Activated T-cell treated with anti-CD3 and anti-CD28 coated beads, Interleukin-2, amount 50 U/mL, for 72 hours (primary cell): ENCODE measurements at places on chromosomes 1 and 21.

GRCh38 chr1:34037109-34037508, 127.9 kb downstream of the CSMD2 start:
- peaks cover 5% of the 10 kb centered on the region for H3K27me3 ChIP-seq
- no peak for DNase-seq
- H3K27ac ChIP-seq = no peak overlapping the region
- no peak overlapping the region for H3K4me3 ChIP-seq
- no peaks in the 10 kb centered on the region for H3K36me3 ChIP-seq
- no peaks in the 10 kb centered on the region for H3K4me1 ChIP-seq

DNA sequence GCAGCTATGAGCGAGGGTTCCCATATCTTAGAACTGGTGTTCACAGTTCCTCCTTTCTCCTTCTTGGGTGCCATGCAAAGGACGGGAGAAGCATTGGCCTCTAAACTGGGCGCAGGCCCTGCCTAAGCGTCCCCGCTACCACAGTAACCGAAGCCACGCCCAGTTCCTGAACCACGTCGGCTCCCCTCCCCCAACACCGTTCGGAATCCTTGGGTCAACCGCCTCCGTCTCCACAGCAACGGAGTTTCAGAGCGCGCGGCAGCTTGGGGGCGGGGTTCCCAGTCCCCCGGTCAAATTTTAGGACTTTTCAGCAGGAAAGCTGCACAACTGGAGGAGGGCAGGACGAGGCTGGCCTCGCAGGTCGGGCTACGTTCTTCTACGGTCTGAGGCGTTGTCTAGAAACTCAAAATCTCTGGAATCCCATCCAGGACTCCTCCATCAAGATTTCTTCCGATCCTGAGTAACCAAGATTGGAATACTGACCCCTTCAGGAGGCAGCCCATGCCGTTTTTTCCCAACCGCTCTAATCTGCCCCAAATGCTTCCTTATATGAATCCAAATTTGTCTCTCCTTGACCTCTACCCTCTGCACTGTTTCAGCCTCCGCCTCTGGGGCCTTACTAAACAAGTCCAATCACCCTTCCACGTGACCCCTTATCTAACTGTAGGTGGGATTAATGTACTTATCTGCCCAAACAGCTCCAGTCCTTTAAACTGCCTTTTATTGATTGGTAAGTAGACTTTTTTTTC, at the start of gene SPAG17:
Gene SPAG17 (minus strand): TSS at position 145 of the 749 bp plus-strand sequence. CDS start 71 bp downstream, at position 74.
- peaks cover 4% of the 10 kb centered on the region for H3K27me3 ChIP-seq
- no peaks in the 10 kb centered on the region for H3K36me3 ChIP-seq
- peak within 1 kb of the TSS; percentile 46 for H3K4me3 ChIP-seq
- no peak within 1 kb of the TSS for H3K27ac ChIP-seq

DNA sequence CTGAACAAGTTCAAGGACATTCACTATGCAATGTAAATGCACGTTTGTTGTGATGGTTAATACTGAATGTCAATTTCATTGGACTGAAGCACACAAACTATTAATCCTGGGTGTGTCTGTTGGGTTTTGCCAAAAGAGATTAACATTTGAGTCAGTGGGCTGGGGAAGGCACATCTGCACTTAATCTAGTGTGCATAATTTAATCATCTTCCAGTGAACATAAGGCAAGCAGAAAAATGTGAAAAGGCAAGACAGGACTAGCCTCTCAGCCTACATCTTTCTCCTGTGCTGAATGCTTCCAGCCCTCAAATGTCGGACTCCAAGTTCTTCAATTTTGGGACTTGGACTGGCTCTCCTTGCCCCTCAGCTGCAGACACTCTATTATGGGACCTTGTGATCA, 40.1 kb downstream of the PRPF38A start:
- H3K27ac ChIP-seq = no peak overlapping the region
- no peaks in the 10 kb centered on the region for H3K27me3 ChIP-seq
- H3K4me1 ChIP-seq = no peaks in the 10 kb centered on the region
- peaks cover 5% of the 10 kb centered on the region for H3K36me3 ChIP-seq
- DNase-seq = no peak
- H3K4me3 ChIP-seq = no peak overlapping the region

DNA sequence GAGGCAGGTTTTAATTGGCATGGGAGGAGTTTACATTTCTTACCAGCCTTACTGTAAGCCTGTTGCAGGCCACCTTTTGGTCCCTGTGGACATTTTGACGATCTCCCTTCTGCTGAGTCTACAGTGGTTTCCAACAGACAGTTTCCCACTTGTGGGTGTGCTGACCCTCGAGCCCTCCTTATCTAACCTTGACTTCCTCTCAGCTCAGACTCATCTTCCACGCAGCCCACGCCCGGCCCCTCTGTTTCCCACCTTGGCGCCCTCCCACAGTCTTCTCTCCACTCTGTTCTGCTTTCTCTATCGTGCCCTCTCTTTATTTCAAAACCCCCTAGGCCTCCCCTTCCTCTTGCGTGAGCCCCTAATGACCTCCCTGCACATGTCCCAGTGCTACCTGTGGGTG, 6.1 kb upstream of the ARL8A start:
- no peak overlapping the region for H3K4me3 ChIP-seq
- no peaks in the 10 kb centered on the region for H3K27me3 ChIP-seq
- no peak for DNase-seq
- H3K4me1 ChIP-seq = peaks cover 36% of the 10 kb centered on the region

DNA sequence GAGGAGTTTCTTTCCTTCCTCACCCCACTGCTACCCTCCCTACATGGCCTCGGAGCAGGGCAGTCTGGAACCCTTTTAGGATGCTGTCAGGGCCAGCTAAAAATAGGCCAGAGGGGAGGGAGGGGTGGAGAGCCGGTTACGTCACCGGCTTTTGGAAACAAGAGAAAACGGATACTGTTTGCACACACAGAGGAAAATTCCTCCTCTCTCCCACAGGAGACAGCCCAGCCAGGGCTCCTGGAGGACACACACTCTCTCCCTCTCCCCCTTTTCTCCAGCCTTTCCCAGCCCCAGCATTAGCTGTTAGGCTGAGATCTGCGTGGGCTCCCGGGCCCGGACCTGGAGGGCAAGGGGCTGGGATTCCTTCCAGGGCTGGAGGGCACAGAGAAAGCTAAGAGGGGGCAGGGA, 20.0 kb upstream of the ALDH4A1 start:
- H3K27ac ChIP-seq = no peak overlapping the region
- H3K27me3 ChIP-seq = no peaks in the 10 kb centered on the region
- H3K4me3 ChIP-seq = peak overlapping the region; percentile 12
- no peak for DNase-seq
- peaks cover 9% of the 10 kb centered on the region for H3K36me3 ChIP-seq

GRCh38 chr1:178417858-178418257, 78.9 kb downstream of the CLEC20A start:
- no peaks in the 10 kb centered on the region for H3K36me3 ChIP-seq
- no peaks in the 10 kb centered on the region for H3K4me1 ChIP-seq
- H3K27ac ChIP-seq = no peak overlapping the region
- H3K4me3 ChIP-seq = no peak overlapping the region
- no peak for DNase-seq

DNA sequence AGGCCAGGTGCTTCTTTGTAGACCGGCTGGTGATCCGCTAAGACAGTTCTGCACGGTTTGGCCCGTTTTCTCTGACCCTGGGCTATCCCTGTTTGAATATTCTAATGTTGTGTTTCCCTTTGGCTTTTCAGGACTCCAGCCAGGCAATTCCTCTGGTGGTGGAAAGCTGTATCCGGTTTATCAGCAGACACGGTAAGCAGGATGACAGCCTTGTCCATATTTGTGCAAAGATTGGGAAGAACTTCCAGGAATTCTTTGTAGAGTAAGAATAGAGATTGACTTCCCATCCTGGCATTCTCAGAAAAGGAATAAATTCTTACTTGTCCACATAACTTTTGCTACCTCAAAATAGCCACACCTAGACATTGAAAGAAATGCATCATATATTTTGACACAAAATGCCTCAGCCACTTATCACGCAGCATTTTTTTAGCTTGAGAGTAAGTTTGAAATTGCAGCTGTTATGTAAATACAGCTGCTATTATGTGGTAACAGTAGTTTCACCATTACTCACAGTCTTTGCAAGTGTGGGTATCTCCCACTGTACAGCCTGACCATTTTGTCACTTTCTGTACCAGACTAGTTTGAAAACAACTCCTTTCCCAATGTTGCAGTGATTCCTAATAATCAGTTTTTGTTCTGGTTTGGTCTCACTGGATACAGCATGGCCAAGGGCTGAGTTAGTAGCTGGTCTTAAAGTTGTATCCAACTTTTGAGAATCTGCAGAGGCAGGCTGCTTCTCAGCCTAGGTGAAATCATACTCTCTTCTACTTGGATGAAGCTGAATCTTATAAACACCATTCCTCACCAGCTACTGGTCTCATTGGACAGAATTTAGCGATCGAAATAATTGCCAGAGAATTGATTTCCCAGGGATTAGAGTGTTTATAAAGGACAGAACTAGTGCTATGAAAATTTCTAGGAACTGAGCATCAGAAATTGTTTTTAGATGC, 40.0 kb upstream of the IKBKE start:
- H3K36me3 ChIP-seq = peaks cover 4% of the 10 kb centered on the region
- no peaks in the 10 kb centered on the region for H3K27me3 ChIP-seq
- no peak overlapping the region for H3K4me3 ChIP-seq
- H3K4me1 ChIP-seq = peaks cover 10% of the 10 kb centered on the region
- no peak overlapping the region for H3K27ac ChIP-seq

- no peak overlapping the region for H3K27ac ChIP-seq
- H3K4me1 ChIP-seq = peaks cover 38% of the 10 kb centered on the region
- H3K27me3 ChIP-seq = no peaks in the 10 kb centered on the region
- H3K36me3 ChIP-seq = no peaks in the 10 kb centered on the region
- no peak for DNase-seq
These were observed 36.0 kb downstream of the ABCG1 start for GRCh38 chr21:42254651-42255601.

DNA sequence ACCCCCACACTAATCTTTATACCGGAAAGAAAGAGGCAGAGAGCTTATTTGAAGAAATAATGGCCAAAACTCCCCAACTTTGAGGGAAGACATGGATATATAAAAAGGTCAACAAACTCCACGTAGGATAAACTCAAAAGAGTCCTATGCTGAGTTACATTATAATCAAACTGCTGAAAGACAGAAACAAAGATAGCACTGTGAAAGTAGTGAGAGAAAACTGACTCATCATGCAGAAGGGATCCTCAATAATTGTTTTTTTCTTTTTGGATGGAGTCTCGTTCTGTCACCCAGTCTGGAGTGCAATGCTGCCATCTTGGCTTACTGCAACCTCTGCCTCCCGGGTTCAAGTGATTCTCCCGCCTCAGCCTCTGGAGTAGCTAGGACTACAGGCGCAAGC, 48.5 kb upstream of the TTC39A start:
- no peaks in the 10 kb centered on the region for H3K4me1 ChIP-seq
- H3K27ac ChIP-seq = no peak overlapping the region
- H3K4me3 ChIP-seq = no peak overlapping the region
- H3K36me3 ChIP-seq = peaks cover 8% of the 10 kb centered on the region

DNA sequence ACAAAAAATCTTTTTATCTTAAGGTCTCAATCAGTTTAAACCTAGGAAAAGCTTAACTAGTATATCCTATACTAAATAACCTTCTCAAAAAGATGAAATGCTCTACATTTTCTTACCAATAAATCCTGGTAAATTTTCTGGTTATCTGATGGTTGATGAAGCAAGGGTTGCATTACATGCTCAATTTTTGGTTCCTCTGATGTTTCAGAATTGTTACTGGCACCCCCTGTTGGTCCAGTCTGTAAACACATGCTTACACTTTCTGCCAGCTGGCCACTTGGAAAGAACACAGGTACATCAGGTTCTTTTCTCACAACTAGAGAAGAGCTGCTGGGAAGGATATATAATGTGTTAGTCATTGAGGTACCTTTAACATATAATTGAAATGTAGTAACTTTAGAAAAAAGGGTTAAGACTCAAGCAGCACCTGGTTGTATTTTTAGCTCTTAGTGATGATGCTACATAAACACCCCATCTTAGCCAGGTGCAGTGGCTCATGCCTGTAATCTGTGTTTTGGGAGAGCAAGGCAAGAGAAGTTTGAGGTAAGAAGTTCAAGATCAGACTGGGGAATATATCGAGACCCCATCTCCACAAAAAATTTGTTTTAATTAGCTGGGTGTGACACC, 30.9 kb upstream of the TAL1 start:
- H3K4me3 ChIP-seq = no peak overlapping the region
- H3K4me1 ChIP-seq = no peaks in the 10 kb centered on the region
- H3K36me3 ChIP-seq = peaks cover 21% of the 10 kb centered on the region
- no peak overlapping the region for H3K27ac ChIP-seq
- peak; percentile 37 for DNase-seq

DNA sequence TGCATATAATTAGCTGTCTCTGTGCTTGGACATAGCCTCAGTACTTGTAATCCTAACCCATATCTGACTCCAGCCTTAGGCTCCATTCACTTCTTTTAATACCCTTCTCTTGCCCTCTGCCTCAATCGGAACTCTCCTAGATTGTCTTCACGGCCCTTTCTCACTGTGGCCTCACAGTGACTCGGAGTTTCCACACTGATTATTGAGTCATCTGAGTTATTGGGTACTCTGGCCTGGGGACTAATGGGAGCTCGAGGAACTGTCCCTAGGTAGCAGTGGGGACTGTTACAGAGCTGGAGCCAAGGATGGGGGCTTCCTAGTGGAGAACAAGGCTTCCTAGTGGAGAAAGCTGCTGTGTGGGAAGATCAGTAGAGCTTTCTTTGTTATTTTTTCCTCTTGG, 17.0 kb downstream of the TRAF5 start:
- peaks cover 63% of the 10 kb centered on the region for H3K4me1 ChIP-seq
- H3K36me3 ChIP-seq = no peaks in the 10 kb centered on the region
- H3K27ac ChIP-seq = peak overlapping the region; percentile 16

GRCh38 chr1:236604905-236605806, 840 bp upstream of the HEATR1 start:
- peaks cover 2% of the 10 kb centered on the region for H3K36me3 ChIP-seq
- peak overlapping the region; percentile 91 for H3K27ac ChIP-seq
- H3K4me1 ChIP-seq = peaks cover 41% of the 10 kb centered on the region
- H3K27me3 ChIP-seq = peaks cover 7% of the 10 kb centered on the region
- DNase-seq = no peak
- peak overlapping the region; percentile 80 for H3K4me3 ChIP-seq

GRCh38 chr1:226414098-226414698, 6.3 kb upstream of the PARP1 start:
- no peaks in the 10 kb centered on the region for H3K36me3 ChIP-seq
- DNase-seq = no peak
- peaks cover 7% of the 10 kb centered on the region for H3K4me1 ChIP-seq
- no peak overlapping the region for H3K27ac ChIP-seq
- H3K27me3 ChIP-seq = no peaks in the 10 kb centered on the region

GRCh38 chr1:41919764-41920397, 1.2 kb upstream of the HIVEP3 start:
- peaks cover 63% of the 10 kb centered on the region for H3K4me1 ChIP-seq
- DNase-seq = peak; percentile 89
- peak overlapping the region; percentile 88 for H3K27ac ChIP-seq
- no peaks in the 10 kb centered on the region for H3K27me3 ChIP-seq

- no peaks in the 10 kb centered on the region for H3K36me3 ChIP-seq
- H3K4me1 ChIP-seq = peaks cover 61% of the 10 kb centered on the region
- H3K27ac ChIP-seq = peak overlapping the region; percentile 86
- H3K27me3 ChIP-seq = no peaks in the 10 kb centered on the region
- no peak for DNase-seq
These were observed 25.9 kb upstream of the EPS8L3 start for GRCh38 chr1:109789551-109790180.

GRCh38 chr1:239815074-239815473, 276.6 kb upstream of the FMN2 start:
- H3K27me3 ChIP-seq = no peaks in the 10 kb centered on the region
- H3K4me3 ChIP-seq = peak overlapping the region; percentile 62
- DNase-seq = peak; percentile 15
- H3K36me3 ChIP-seq = no peaks in the 10 kb centered on the region
- H3K4me1 ChIP-seq = peaks cover 63% of the 10 kb centered on the region

GRCh38 chr1:183845681-183846080, 40.8 kb downstream of the RGL1 start:
- H3K27me3 ChIP-seq = no peaks in the 10 kb centered on the region
- no peak overlapping the region for H3K4me3 ChIP-seq
- peaks cover 33% of the 10 kb centered on the region for H3K4me1 ChIP-seq
- no peak overlapping the region for H3K27ac ChIP-seq
- no peak for DNase-seq
